H4 (cell line): ENCODE measurements at places on chromosomes 12 and 14. TPM values are rescaled to one million over a fixed set of nuclear protein-coding genes. Genes with fewer than 3 reads are reported as not detected.

Gene HSPB8
- total RNA-seq, result 49.4 and 51.5 TPM in 2 replicates

- DNase-seq, result no peak
Measured at GRCh38 chr12:2682296-2683251, 112.2 kb upstream of the FKBP4 start.

- no peak for DNase-seq
Measured at GRCh38 chr12:61369241-61369910, 890.8 kb upstream of the USP15 start.

Gene WIF1
- total RNA-seq, result not detected in 2 replicates

- DNase-seq, result no peak
Measured at GRCh38 chr14:66284346-66284745, 201.8 kb upstream of the CCDC196 start.

DNA sequence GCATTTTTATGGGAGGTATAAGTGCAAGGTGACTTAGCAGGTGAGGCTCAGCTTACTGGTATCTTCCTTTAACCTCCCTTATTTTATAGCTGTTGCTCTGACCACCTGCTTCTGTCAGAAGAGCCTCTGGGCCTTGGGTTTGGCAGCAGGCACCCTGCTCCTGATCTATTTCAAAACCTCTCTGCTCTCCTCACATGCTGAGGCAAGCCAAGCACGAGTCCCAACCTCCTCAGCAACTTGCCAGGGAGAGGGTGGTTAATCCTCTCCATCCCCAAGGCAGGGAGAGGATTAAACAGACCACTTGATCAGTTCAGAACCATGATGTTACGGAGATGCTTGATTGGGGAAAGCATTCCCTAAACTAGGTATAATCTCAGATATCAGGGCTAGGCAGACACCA, 5.4 kb downstream of the PLEKHH1 start:
- DNase-seq, result no peak

GRCh38 chr12:44385964-44386363, 490.2 kb downstream of the NELL2 start:
- DNase-seq, result no peak

Gene ANGEL1
- 7.7 and 9.3 TPM in 2 replicates for total RNA-seq

GRCh38 chr14:73613046-73613383, 698 bp downstream of the ACOT6 start:
- DNase-seq, result no peak

- no peak for DNase-seq
Measured at GRCh38 chr12:19038209-19038608, 91.3 kb upstream of the PLEKHA5 start.

DNA sequence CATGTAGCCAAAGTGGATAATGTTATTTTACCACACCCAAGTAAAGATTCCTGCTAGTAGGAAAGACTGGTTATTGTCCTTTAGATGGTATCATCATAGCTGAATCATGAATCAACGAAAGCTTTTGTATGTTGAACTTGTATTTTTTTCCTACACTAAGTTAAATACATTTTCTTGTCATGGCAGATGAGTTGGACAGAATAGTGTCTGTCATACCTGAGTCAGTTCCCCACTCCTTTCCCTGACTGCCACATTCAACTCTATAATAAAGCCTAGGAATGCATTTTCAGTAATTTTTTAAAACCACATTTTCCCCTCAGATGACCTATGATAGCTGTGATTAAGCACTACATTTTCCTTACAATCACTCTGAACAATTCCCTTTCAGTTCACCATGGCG, 9.3 kb upstream of the PTHLH start:
- DNase-seq, result no peak

GRCh38 chr12:32896432-32897280, at the start of gene PKP2:
Gene PKP2, minus strand, starts transcription at chr12:32896777. Its CDS starts 46 bp downstream, at chr12:32896731.
- peak; percentile 38 for DNase-seq

GRCh38 chr12:95102916-95103671, 29.7 kb upstream of the NR2C1 start:
- peak; percentile 95 for DNase-seq

DNA sequence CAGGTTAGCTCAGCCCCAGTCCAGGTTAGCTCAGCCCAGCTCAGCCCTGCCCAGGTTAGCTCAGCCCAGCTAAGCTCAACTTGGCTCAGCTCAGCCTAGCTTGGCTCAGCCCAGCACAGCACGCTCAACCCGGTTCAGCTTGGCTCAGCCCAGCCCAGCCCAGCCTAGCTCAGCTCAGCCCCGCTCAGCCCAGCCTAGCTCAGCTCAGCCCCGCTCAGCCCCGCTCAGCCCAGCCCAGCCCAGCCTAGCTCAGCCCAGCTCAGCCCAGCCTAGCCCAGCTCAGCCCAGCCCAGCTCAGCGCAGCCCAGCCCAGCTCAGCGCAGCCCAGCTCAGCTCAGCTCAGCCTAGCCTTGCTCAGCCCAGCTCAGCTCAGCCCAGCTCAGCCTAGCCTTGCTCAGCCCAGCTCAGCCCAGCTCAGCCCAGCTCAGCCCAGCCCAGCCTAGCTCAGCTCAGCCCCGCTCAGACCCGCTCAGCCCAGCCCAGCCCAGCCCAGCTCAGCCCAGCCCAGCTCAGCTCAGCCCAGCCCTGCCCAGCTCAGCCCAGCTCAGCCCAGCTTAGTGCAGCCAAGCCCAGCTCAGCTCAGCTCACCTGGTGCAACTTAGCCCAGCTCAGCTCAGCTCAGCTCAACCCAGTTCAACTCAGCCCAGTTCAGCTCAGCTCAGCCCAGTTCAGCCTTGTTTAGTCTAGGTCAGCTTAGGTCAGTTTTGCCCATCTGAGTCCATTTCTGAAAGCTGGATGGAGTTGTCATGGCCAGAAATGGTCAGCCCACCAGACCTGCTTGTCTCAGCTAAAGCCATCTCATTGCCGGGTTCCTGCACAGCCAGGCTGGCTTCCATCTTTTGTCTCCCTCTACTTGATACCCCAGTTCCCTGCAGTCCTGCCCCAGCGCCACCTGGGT, 333.6 kb downstream of the TMEM121 start:
- no peak for DNase-seq

Gene DRAM1
- 16.9 and 29.0 TPM in 2 replicates for total RNA-seq

DNA sequence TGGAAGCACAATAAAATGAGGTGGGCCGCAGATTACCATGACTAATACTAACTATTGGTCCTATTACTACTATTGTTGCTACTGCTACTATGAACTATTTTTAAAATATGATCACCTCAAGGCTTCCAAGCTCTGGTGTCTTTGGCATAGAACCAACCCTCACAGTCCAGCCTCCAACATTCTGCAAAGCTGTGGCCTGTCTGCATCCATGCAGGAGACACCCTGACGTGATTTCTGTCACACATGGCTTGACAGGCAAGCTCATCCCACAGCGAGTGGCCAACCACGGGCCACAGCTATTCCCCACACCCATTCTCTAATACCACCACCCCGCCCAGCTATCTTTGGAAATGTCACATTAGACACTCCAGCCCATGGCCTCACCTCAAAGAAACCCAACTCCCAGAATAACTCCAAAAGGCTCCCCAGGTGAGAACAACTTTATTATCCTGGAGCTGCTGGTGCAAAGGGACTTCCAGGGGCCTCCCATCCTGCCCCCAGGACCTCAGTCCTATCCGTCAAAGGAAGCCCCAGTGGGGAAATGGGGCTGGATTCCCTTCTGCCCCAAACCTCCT, 14.4 kb downstream of the ISCU start:
- no peak for DNase-seq

Gene FERMT2
- 47.1 and 53.5 TPM in 2 replicates for total RNA-seq
